ENCODE measurements at places on chromosomes 12 and 14.
A peak's percentile ranks its signal among the peaks of the same experiment; 100 is the strongest.

GRCh38 chr12:103571286-103571685 is 15.8 kb upstream of the STAB2 start:
- peak; percentile 36 for DNase-seq

DNA sequence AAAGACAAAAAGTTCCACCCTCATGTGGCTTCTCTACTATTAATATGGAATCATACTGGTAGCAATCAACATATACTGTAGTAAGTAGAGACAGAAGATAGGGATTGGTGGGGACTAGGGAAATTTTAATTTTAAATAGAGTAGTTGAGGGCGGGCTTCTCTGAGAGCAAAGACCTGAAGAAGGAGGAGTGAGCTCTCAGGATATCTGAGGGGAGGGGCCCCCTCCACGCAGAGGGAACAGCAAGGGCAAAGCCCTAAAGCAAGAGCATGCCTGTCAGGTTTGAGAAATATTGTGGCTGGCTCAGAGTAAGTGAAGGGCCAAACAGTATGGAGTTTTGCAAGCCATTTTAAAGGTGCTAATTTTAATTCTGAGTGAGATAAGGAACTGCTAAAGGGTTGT is 64.3 kb downstream of the PCNX1 start:
- DNase-seq: no peak

- no peak for DNase-seq
Observed at GRCh38 chr14:77848031-77848430, 48.1 kb downstream of the ADCK1 start.

DNA sequence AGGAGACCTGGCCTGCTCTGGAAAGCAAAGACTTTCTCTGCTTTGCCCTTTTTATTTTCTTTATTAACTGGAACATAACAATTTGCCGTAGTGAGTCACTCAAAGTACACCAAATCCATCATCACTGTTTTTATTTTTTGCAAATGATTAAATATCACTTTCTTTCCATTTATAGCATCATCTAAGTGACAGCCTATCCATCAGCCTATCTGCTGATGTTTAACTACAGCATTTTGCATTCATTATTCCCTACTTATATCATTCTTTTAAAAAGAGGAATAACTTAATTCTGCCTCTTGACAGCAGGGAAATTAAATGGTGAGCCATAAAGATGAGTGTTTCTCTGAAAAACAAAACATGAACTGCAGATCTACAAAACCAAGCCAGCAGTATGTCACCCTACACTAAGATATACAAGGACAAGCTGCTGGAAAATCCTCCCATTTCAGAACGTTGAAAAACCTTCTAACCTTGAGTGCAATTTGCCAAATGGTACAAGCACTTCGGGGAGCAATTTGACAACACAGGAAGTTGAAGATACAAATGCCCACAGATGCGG is 821.3 kb upstream of the TMEM132C start:
- no peak for DNase-seq

DNA sequence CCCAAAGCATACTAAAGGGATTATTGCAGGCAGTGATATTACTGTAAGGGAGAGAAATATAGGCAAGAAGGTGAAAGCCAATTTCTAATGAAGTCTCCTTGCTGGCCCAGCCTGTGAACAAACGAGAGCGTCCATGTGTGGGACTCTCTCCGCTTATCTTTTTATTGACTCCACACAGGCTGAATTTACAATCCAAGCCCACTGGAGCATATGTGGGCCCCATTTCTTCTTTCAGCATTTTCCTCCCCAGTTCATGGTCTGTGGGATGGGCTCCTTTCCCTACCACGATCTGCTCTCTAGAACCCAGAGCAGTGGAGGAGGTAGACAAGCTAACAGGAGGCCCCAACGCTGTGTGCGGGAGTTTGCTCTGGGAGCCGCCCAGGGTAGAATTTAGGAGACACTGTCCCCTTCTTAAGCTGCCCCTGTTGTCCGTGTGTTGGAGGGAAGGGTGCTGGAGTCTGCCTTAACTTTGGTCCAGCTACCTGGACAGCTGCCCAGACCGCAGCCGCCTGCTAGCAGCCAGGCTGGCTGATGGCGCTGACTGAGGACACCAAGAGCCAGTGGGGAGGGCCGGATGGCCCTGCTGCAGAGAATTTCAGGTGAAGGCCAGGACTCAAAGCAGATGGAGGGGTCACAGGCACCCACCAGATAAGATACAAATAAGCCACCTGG is 3.2 kb upstream of the HOXC11 start:
- DNase-seq: no peak

GRCh38 chr12:40473962-40474361 is 218.3 kb upstream of the CNTN1 start:
- DNase-seq: no peak

DNA sequence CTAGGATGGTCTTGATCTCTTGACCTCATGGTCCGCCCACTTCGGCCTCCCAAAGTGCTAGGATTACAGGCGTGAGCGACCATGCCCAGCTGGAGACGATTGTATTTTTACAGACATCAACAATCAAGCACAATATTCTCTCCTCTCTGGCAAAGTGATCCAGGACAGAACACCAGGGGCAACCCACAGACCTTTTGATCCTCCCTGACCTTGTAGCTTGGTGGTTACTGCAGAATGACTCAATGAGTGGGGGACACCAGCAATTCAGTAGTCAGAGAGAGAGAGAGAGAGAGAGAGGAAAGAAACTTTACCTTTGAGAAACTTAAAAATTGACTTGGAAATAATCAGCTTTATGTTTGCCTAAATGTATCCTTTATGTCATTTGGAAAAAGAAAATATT is 51.2 kb downstream of the DRAM1 start:
- no peak for DNase-seq

- no peak for DNase-seq
Observed at GRCh38 chr12:104567832-104568486, 111.2 kb downstream of the CHST11 start.

DNA sequence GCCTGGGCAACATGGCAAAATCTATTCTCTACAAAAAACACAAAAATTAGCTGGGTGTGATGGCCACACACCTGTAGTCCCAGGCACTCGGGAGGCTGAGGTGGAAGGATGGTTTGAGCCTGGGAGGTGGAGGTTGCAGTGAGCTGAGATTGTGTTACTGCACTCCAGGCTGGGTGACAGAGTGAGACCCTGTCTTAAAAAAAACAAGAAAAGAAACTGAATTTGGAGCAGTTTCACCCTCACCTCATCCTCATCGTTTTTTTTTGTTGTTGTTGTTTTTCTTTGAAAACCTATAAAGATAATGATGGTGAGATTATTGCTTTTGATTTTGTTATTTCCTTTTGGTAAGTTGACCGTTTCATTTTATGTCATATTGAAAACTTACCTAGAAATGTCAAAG is 60.7 kb downstream of the SLC38A6 start:
- no peak for DNase-seq

- DNase-seq: no peak
Observed at GRCh38 chr14:23094666-23095195, at the start of gene ACIN1. Gene ACIN1, minus strand, starts transcription at chr14:23095136. Its CDS starts 24 bp downstream, at chr14:23095112.

DNA sequence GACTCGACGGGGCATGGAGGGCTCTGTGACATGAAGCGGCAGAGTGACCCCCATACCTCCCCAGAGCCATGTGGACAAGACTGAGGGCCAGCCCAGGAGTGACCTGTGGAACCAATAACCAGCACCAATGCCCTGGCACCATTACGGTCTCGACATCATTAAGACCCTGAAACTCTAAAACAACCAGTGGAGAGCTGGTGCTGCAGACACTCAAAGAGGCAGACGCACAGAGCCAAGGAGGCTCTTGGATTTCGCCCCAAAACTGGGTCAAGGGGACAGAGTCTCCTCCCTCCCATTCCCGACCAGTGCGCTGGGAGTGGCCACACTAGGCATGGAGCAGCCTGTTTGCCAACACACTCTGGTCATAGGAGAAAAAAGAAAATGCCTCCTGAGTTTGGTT is 41.6 kb upstream of the VASH1 start:
- no peak for DNase-seq

- DNase-seq: no peak
Observed at GRCh38 chr12:33093534-33093933, 197.0 kb upstream of the PKP2 start.

DNA sequence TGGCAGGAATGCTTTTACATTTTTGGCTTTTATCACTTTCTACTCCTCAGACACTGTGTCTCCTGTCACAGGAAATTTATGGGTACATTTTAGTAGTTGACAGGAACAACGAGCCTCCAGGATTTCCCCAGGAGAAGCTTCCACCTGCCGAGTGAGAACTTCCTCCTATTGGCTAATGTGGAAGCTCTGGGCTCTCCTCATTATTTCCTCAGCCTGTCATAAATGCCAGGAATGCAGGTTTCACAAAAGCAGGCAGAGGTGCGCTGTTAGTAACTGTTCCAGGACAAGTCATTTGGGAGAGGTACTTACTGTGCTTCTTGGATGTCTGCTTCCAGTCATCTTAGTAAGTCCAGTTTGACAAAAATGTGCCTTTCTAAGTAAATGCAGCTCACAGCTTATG is 19.1 kb upstream of the DCP1B start:
- no peak for DNase-seq

GRCh38 chr12:39675263-39675662 is 55.7 kb upstream of the ABCD2 start:
- no peak for DNase-seq

GRCh38 chr12:84638811-84639368 is 273.7 kb downstream of the SLC6A15 start:
- no peak for DNase-seq

GRCh38 chr12:94990222-94990621 is 13.3 kb downstream of the NDUFA12 start:
- no peak for DNase-seq
